ENCODE measurements at places on chromosomes 11 and 22. TPM values are rescaled to one million over a fixed set of nuclear protein-coding genes. Genes with fewer than 3 reads are reported as not detected.

The VEGFB gene
- total RNA-seq = 6.7 TPM

GRCh38 chr11:118615282-118615975 is 8.0 kb downstream of the PHLDB1 start:
- DNase-seq = no peak

GRCh38 chr11:12288212-12288930 is 89.0 kb upstream of the PARVA start:
- peak; percentile 66 for DNase-seq

The SLC5A1 gene
- 0.26 TPM for total RNA-seq

Data from bronchial epithelial cell (primary cell).